ENCODE measurements at places on chromosomes 11 and 22. TPM values are rescaled to one million over a fixed set of nuclear protein-coding genes. Genes with fewer than 3 reads are reported as not detected.

Gene APOL4
- not detected for polyA plus RNA-seq

Gene POU2AF2
- polyA plus RNA-seq: not detected

Gene MMP27
- not detected for polyA plus RNA-seq

Gene PUS3
- 14.8 TPM for polyA plus RNA-seq

Gene F2
- not detected for polyA plus RNA-seq

Gene CDC45
- 2.5 TPM for polyA plus RNA-seq

Gene ZDHHC5
- 32.1 TPM for polyA plus RNA-seq
